ENCODE measurements at places on chromosomes 5 and 9. TPM values are rescaled to one million over a fixed set of nuclear protein-coding genes. Genes with fewer than 3 reads are reported as not detected.
A peak's percentile ranks its signal among the peaks of the same experiment; 100 is the strongest.

GRCh38 chr5:173302546-173303155 is 25.6 kb downstream of the STC2 start:
- H3K27ac ChIP-seq: no peak overlapping the region
- no peak overlapping the region for H3K4me3 ChIP-seq
- H3K36me3 ChIP-seq: no peaks in the 10 kb centered on the region
- H3K4me1 ChIP-seq: no peaks in the 10 kb centered on the region
- DNase-seq: no peak

The DENND1A gene
- polyA plus RNA-seq: 10.5 TPM

The RANBP3L gene
- polyA plus RNA-seq: 1.4 TPM

The HTR4 gene
- 0.74 TPM for polyA plus RNA-seq

The MYMK gene
- polyA plus RNA-seq: not detected

- H3K27me3 ChIP-seq: no peaks in the 10 kb centered on the region
- no peaks in the 10 kb centered on the region for H3K36me3 ChIP-seq
- H3K4me1 ChIP-seq: no peaks in the 10 kb centered on the region
- DNase-seq: peak; percentile 9
- H3K4me3 ChIP-seq: no peak overlapping the region
Observed at GRCh38 chr9:138053996-138054752, 176.6 kb downstream of the CACNA1B start.

The CDX1 gene
- 0.34 TPM for polyA plus RNA-seq

The DNAH5 gene
- 2.9 TPM for polyA plus RNA-seq

GRCh38 chr5:135234242-135234641 is 164.8 kb downstream of the MACROH2A1 start:
- DNase-seq: no peak
- no peaks in the 10 kb centered on the region for H3K27me3 ChIP-seq
- H3K4me3 ChIP-seq: no peak overlapping the region
- H3K36me3 ChIP-seq: no peaks in the 10 kb centered on the region

DNA sequence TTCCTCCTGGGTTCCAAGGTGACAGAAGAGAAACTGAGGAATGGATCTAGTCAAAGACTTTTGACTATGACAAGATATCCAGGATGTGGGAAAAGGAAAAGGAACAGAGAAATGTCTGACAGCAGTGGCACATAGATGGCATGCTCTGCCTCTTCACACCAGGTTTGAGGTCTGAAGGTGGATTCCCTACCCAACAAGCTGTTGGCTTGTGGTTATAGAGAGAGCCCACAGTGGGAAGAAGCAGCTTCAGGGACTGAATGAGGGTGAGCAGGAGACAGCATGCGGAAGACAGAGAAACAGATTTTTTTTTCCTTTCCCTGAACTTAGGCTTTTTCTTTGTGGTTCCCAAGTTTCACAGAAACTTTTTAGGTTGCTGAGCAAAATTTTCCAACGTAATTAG is 20.6 kb downstream of the IFNW1 start:
- H3K36me3 ChIP-seq: no peaks in the 10 kb centered on the region
- peaks cover 12% of the 10 kb centered on the region for H3K4me1 ChIP-seq
- H3K27ac ChIP-seq: no peak overlapping the region
- no peak for DNase-seq

The OR13D1 gene
- polyA plus RNA-seq: not detected

DNA sequence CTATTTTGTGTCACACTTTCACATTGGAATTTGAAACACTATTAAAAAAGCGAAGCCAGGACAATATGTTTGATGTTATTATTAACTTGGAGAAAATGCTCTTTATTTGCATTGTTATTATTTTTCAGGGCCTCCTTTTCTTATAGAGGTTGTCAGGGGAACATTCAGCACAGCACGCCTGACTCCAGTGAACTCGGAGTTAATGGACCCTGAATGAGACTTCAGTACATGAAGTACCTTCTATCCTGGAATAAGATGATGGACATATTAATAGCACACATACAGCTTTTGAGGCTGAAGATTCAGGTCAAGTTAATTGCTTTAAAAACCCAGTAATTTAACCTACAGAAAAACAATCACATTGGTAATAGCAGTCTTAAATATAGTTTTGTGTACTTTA is 652.9 kb downstream of the SEMA5A start:
- H3K27ac ChIP-seq: no peak overlapping the region
- H3K36me3 ChIP-seq: no peaks in the 10 kb centered on the region
- no peaks in the 10 kb centered on the region for H3K4me1 ChIP-seq
- DNase-seq: no peak
- no peak overlapping the region for H3K4me3 ChIP-seq

- H3K36me3 ChIP-seq: no peaks in the 10 kb centered on the region
- H3K27ac ChIP-seq: no peak overlapping the region
- H3K4me1 ChIP-seq: no peaks in the 10 kb centered on the region
- no peak for DNase-seq
Observed at GRCh38 chr5:173637340-173637739, 20.9 kb upstream of the BOD1 start.

The VCAN gene
- 598 TPM for polyA plus RNA-seq

The RNF183 gene
- polyA plus RNA-seq: 0.46 TPM

DNA sequence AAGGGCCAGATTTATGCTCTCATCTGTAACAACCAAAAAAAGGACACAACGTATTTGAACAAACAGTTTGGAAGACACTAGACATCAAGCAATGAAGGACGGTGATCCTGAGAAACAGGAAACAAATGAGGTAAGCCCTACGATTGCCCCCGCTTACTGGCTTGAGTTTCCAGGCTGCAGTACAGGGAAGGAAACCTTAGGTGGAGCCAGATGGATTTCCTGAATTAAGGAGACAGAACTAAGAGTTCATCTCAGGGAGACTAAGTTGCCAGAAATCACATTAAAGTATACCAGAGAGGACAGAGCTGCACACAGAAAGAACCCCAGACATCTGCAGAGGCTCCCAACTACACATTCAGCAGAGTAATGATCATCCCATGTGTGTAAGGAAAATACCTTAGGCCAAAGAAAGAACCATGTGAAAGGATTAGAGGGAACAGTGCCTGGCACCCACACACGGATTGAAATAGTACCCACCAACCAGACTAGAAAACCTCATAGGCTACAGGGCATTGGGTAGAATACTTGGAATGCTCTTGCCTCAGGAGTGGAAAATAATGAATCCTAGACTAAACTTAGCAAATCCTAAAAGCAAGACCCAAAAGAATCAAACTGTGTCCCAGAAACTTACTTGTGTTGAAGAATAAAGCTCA is 99.3 kb upstream of the NIPBL start:
- no peaks in the 10 kb centered on the region for H3K27me3 ChIP-seq
- H3K4me3 ChIP-seq: no peak overlapping the region
- no peaks in the 10 kb centered on the region for H3K4me1 ChIP-seq
- H3K27ac ChIP-seq: no peak overlapping the region

- H3K4me1 ChIP-seq: no peaks in the 10 kb centered on the region
- H3K27ac ChIP-seq: no peak overlapping the region
- H3K36me3 ChIP-seq: no peaks in the 10 kb centered on the region
- no peak for DNase-seq
Observed at GRCh38 chr5:168820874-168821273, 241.7 kb upstream of the PANK3 start.

GRCh38 chr9:97906236-97906831 is 16.0 kb downstream of the TRMO start:
- H3K36me3 ChIP-seq: peaks cover 29% of the 10 kb centered on the region
- peaks cover 55% of the 10 kb centered on the region for H3K4me1 ChIP-seq
- no peak for DNase-seq
- H3K27me3 ChIP-seq: no peaks in the 10 kb centered on the region
- peak overlapping the region; percentile 95 for H3K27ac ChIP-seq

The PLPP7 gene
- polyA plus RNA-seq: 1.6 TPM

- H3K27me3 ChIP-seq: no peaks in the 10 kb centered on the region
- H3K4me3 ChIP-seq: no peak overlapping the region
- DNase-seq: peak; percentile 46
- no peak overlapping the region for H3K27ac ChIP-seq
- no peaks in the 10 kb centered on the region for H3K36me3 ChIP-seq
- no peaks in the 10 kb centered on the region for H3K4me1 ChIP-seq
Observed at GRCh38 chr9:75866273-75866871, 24.1 kb upstream of the PCSK5 start.

DNA sequence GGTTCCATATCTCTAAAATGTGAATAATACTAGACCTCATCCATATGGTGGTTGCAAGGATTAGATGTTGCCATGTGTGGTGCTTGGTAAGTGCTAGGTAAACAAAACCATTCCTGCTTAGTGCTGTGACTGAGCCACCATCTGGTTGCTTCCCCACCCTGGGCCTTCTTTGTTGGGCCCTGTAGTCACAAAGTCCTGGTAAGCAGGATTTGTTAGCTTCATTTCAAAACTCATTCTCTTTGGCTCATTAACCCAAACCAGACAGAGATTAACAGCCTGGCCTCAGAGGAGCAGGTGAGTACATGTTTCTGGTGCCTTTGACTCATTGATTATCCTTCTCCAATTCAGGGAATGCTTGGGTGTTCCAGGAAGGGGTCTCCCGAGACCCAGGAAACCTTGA is 240.2 kb downstream of the ARHGAP26 start:
- no peak overlapping the region for H3K27ac ChIP-seq
- no peak overlapping the region for H3K4me3 ChIP-seq
- no peak for DNase-seq
- H3K27me3 ChIP-seq: no peaks in the 10 kb centered on the region

DNA sequence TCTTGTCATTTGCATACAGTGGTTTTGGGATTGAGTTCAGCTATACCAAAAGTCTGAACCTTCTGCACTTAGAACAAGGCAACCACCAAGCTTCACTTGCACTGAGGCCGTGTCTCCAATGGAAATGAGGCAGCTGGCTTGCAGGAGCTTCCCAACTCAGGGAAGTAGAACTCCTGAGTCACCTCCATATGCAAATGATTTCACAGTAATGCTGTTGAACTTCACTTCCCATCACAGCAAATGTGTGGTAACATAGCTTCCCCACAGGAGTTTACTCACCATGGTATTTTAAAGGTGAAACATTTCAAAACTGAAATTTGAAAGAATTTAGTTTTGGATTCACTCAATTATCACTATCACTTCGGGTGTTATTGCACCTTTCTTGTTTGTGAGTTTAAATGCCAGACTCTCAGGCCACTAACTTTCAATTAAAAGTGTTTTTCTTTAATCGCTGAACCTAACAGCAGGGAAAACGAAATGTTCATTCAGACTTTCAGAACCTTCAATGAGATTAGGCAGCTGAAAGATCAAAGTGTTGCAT is 9.0 kb downstream of the CD274 start:
- DNase-seq: no peak
- H3K27me3 ChIP-seq: no peaks in the 10 kb centered on the region
- peaks cover 74% of the 10 kb centered on the region for H3K4me1 ChIP-seq
- no peak overlapping the region for H3K4me3 ChIP-seq
- no peaks in the 10 kb centered on the region for H3K36me3 ChIP-seq
- H3K27ac ChIP-seq: peak overlapping the region; percentile 89

DNA sequence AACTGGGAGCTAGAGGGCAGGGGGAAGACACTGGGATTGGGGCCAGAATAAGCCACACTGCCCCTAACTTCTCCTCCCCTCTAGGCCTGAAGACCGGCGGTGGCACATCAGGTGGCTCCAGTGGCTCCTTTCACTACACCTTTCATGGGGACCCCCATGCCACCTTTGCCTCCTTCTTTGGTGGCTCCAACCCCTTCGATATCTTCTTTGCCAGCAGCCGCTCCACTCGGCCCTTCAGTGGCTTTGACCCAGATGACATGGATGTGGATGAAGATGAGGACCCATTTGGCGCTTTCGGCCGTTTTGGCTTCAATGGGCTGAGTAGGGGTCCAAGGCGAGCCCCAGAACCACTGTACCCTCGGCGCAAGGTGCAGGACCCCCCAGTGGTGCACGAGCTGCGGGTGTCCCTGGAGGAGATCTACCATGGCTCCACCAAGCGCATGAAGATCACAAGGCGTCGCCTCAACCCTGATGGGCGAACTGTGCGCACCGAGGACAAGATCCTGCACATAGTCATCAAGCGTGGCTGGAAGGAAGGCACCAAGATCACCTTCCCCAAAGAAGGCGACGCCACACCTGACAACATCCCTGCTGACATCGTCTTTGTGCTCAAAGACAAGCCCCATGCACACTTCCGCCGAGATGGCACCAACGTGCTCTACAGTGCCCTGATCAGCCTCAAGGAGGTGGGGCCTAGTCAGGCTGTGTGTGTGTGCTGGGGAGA is 6.8 kb downstream of the DNAJB5 start:
- no peaks in the 10 kb centered on the region for H3K27me3 ChIP-seq
- no peak for DNase-seq
- H3K4me3 ChIP-seq: no peak overlapping the region
- H3K27ac ChIP-seq: no peak overlapping the region
- H3K36me3 ChIP-seq: peaks cover 21% of the 10 kb centered on the region
- peaks cover 31% of the 10 kb centered on the region for H3K4me1 ChIP-seq

- no peaks in the 10 kb centered on the region for H3K36me3 ChIP-seq
- H3K4me3 ChIP-seq: no peak overlapping the region
Observed at GRCh38 chr5:131883984-131884383, 61.5 kb downstream of the MEIKIN start.

DNA sequence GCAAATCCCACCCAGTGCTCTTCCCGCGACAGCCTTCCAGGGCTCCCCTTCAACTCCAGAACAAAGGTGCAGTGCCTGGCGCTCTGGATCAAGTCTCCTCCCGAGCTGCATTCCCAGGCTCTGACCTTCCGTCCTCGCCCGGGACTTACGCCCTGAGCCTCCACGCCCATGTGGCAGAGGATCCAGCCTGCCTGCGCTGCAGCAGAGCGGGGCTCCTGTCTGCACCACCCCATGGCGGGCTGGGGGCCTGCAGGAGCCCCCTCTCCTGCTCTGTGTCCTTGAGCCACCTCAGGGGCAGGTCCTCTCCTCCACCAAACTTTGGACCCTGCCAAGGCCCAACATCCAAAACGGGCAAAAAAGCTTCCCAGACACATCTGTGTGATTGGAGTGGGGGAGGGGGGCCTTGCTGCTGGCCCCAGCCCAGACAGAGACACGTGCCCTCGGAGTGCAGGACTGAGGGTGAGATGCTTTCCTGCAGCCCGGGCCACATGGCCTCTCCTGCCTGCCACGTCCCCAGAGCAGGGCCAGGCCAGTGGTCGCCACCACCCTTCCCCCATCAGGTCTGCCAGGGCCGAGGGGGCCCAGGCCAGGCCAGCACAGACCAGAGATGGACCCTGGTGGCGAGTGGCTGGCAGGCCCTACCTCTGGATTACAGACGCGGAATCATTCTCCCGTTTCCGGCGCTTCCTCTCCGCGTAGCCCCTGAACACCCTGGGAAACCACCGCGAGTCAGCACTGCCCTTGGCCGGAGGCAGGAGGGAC is 4.4 kb downstream of the NSMF start:
- peak overlapping the region; percentile 42 for H3K27ac ChIP-seq
- H3K27me3 ChIP-seq: peaks cover 9% of the 10 kb centered on the region
- no peak for DNase-seq
- peaks cover 19% of the 10 kb centered on the region for H3K36me3 ChIP-seq
- H3K4me3 ChIP-seq: peak overlapping the region; percentile 50

The PHYHD1 gene
- 38.5 TPM for polyA plus RNA-seq
